Hypothalamus (tissue), 51 donors: ENCODE measurements at places on chromosomes 3 and 15.

- peak; percentile 14 for DNase-seq
Measured at GRCh38 chr3:33146791-33147445, 33.1 kb downstream of the CRTAP start.

DNA sequence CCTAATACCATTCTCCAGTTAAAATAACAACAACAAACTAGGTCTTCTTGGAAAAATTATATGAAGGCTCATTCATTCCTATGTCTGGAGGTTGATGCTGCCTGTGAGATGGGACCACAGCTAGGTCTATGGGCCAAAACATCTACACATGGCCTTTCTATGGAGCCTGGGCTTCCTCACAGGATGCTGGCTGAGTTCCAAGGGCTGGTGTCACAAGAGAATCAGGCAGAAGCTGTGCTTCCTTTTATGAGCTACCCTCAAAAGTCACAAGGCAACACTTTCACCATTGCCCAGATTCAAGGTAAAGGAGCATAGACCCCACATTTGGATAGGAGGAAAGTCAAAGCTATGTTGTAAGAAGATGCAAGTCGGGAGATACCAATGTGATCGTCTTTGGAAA is 4.6 kb upstream of the RTP2 start:
- no peak for DNase-seq

- DNase-seq, result peak; percentile 78
Measured at GRCh38 chr3:39460677-39461076, 6.8 kb upstream of the MOBP start.

DNA sequence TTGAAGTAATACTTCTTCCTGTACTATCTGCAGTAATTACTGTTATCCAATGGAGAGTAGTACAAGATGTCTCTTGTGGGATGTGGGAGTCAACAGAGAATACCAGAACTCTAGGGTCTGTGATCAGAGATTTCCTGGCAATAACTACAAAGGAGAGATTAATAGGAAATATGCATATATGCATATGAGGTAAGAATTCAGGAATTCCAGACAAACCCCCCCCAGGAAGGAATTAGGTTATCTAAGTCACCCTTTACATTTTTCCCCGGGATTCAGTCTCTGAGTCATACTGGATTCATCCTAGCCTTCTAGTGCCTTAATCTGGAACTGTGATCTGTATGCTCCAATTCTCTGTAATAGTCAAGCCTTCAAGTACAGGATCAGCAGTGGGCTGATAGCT is 49.4 kb downstream of the GTF2E1 start:
- no peak for DNase-seq

- no peak for DNase-seq
Measured at GRCh38 chr3:151459358-151459757, 1.5 kb downstream of the IGSF10 start.
